Naive B cell (primary cell): ENCODE measurements at places on chromosomes 11 and 22.

DNA sequence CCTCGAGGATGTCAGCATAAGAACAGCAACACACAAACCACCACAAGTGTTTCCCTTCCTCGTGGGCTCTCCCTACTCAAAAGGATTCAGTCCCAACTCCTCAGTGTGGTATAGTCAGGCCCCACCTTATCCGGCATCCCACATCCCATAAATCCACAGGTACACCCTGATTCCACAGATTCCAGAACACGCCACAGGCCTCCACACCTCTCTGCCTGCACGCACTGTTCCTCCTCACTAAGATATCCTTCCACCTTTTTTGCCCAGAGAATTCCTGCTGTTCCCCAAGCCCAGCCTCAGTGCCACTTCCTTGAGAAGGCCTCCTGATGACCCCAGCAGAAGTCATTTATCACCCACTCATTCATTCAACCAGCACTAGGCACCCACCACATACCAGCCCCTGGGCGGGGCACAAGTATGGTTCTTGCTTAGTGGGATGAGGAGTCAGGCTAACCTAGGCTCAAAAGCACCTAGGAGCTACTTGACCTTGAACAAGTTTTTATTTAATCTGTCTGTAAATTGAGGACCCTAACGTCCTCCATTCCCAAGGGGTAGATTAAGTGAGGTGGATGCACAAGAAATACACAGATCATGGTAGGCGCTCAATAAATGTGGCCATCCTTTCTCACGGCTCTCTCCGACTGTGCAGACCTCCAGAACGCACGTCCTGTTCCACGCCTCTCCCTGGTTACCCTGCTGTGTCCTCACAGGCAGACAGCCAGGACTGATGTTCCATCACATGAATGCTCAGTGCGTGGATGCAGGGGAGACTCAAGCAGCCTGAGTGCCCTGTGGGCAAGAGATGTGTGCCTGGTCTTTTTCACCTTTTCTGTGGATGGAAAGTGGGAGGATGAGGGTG is 2.1 kb upstream of the KCNJ4 start:
- DNase-seq, result no peak

DNA sequence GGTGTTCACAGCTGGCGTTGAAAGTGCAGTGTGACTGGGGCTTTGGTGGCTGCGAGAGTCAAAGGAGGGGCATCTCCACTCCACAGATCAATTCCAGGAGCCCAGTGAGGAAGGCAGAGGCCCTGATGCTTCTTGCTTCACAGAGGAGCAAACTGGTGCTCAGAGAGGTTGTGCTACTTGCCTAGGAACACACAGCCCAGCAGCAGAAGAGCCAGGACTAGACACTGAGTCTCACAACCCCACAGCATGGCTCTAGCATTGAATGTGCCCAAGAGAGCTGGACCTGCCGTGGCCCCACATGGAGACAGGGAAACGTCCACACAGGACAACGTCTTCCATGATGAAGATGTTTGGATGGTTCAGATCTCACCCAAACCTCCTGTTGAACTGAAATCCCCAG is 33.3 kb downstream of the LINC01488 start:
- DNase-seq, result no peak

- no peak for DNase-seq
Observed at GRCh38 chr11:64266339-64266738, 15.0 kb downstream of the PLCB3 start.

GRCh38 chr11:118878163-118878563 is 5.5 kb upstream of the CXCR5 start:
- no peak for DNase-seq

GRCh38 chr22:19568337-19569275 is 44.4 kb upstream of the CLDN5 start:
- no peak for DNase-seq

DNA sequence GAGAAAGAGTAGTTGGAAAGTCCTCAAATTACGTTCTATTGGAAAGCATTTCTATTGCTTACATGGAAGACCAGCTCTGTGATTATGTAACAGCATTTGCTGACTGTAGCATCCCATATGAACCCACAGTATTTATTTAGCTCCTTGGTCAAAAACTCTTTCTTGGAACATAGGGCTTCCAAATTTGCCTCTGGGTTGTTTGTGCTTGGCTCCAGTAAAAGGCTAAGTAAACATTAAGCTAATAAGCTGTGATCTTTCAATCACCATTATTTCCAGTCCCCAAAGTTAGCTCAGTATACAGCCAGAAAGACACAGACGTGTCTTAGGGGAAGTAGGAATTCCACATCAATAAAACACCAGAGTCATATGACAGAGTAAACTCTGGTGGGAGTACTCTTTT is 668.8 kb downstream of the DLG2 start:
- DNase-seq, result no peak

DNA sequence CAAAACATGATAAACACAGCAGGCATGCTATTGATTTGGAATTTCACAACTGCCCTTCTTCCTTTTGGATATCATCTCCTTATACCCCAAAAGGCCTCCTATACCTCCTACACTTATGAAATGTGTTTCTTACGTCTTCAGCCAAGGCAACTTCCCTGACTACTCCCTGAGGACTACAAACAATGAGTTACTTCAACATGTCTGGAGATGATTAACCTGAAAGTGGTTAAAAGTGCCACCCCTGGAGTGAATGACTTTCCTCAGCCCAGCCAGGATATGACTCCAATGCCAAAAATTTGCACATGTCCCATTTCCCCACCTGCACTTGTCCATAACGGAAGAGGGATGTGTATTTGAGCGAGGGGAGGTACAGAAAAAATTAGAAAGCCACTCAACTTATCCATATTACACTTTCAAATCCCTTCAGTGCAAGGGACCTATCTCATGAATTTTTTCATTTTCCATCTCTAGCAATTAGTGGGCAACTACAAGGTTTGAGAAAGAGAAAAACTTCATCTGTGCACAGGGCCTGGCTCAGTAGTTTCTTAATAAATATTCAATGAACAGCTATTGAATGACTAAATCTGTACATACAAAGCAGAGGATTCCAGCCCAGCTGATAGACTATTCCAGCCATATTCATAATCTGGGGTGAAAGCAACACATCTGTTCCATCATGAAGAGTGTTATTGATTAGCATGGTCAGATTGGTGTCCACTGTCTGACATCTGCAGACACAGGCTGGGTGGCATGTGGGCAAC is 36.8 kb downstream of the KIRREL3 start:
- DNase-seq, result no peak

GRCh38 chr11:316891-317301 is 3.1 kb downstream of the IFITM1 start:
- no peak for DNase-seq

GRCh38 chr22:20948989-20949388 is 18.1 kb upstream of the AIFM3 start:
- no peak for DNase-seq

DNA sequence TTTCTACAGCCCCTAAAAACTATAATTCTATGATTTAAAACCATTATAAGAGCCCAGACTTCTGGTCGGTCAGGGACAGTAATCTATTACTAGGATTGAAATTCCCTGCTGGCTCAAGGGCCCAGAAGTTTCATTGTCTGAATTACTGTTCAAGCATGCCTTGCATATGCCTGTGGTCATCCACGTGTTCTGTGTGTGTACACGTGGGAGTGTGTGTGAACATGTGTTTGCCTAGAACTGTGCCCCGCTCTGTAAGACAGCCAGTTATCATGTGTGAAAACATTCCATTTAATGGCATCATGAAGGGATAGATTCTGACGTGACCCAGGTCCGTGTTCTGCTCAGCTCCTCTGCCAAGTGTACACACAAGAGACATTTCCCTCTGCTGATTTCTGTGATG is 189.3 kb upstream of the NECTIN1 start:
- no peak for DNase-seq

DNA sequence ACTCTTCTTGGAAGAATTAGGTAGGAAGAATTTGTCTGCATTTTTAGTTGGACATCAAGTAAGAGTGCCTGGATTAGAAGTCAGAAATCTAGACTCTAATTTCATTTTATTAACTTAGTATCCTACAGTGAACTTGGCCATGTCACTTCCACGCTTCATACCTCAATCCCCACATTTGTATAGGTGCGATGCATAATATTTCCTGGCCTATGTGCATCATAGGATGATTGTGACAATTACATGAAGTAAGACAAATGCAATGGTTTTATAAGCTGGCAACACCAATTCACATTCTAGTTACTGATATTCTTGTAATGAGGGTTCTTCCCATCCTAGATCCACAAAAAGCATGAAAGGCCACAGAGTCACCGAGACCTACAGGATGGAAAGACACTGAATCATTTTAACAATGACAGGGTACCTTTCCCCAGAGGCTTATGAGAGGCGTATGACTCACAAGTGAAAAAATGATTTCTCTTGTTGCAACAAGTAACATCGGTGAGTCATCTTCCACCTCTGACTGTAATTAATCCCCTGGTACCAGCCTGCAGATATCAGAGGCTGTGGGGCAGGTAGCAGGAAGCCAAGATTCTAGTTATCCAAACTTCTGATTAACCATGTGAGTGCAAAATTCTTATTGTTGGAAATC is 56.0 kb upstream of the OR5AK2 start:
- DNase-seq, result no peak

- no peak for DNase-seq
Observed at GRCh38 chr11:43035086-43035485, 276.7 kb upstream of the API5 start.

GRCh38 chr22:46533070-46533833 is 4.2 kb downstream of the CELSR1 start:
- no peak for DNase-seq

DNA sequence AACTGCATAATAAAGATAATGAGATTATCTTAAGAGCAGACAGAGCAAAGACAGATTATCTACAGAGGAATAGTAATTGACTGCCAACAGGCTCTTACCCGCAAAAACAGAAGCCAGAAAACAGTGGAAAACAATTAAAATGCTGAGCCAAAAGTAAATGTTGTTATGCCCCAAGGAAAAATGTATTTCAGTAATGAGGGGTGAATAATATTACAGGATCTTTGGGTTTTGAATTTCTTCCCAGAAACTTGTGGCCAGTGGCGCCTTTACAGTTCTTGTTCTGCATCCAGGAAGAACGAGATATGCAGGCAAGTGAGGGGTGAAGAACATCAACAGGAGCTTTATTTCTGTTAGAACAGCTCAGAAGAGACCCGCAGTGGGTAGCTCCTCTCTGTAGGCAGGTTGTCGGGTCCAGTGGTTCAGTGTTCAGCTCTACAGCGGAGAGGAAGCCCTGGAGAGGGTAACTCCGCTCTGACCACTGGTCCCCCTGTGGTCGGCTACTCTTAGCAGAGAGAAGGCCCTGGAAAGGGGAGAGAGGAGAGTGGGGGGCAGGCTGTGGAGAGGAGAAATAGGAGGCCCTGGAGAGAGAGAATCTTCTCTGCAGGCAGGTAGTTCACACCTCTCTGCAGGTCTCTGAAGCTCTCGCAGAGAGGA is 51.8 kb upstream of the SC5D start:
- no peak for DNase-seq

DNA sequence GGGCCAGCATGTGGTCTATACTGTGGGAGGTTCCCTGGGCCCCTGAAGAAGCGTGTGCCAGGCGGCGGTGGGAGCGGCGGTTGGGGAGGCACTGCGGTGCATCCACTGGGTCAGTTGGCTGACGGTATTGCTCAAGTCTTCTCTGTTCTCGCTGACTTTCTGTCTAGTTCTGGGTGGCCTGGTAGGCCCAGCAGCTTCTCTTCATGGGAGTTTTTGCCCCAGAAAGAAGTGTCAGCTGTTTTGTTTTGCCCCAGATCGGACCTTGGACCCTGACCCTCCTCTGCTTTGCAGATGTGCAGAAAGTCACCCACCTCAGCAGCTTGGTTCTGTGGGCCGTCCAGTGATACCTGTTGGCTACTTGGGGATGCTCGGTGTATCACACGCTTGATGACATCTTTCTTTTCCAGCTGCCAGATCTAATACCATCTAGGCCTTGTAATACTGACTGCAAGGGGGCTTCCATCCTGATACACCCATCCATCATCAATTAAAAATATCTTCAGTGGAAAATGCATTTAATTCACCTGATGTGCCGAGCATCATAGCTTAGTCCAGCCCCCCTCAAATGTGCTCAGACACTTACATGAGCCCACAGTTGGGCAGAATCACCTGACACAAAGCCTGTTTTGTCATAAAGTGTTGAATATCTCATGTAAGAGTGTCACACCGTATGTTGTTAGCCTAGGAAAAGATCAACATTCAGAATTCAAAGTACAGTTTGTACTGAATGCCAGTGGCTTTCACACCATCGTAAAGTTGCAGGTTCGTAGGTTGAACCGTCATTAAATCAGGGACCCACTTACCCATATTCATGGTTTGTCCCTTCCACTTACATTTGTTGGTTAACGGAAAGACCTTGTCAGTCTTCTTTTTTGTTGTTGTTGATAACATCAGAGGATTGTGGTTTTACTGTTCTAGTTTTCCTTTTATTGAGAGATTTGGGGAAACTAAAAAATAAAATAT is 13.9 kb downstream of the ZBED4 start:
- no peak for DNase-seq

- DNase-seq, result no peak
Observed at GRCh38 chr11:105937738-105938137, 84.3 kb downstream of the MSANTD4 start.

GRCh38 chr22:48494256-48494967 is 1333.3 kb downstream of the BRD1 start:
- no peak for DNase-seq

DNA sequence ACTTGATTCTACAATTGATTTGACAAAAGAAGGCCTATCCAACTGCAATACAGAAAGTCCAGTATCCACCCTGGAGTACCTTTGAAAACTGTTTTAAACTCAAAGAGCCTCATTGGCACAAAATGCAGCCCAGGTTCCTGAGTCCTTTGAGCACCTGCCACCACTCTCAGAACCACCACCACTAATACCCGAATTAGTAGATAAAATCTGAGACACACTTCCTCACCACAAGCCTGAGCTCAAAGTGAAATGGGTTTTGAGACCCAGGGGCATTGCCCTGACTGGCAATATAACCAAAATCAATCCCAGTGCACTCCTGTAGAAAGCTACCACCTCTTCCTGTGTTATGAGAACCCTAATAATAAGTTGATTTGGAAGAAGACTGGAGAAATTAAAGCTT is 215.7 kb downstream of the CSNK2A3 start:
- no peak for DNase-seq
